ENCODE measurements at places on chromosomes 12 and 14.

- peak; percentile 61 for DNase-seq
Observed at GRCh38 chr12:123983822-123984485, 10.9 kb downstream of the ZNF664 start.

GRCh38 chr12:837548-837947 lies 85.2 kb downstream of the WNK1 start:
- DNase-seq, result no peak

- DNase-seq, result peak; percentile 21
Observed at GRCh38 chr12:388541-389141, 479 bp downstream of the KDM5A start.

- peak; percentile 12 for DNase-seq
Observed at GRCh38 chr14:91299121-91300115, 54.9 kb upstream of the GPR68 start.

DNA sequence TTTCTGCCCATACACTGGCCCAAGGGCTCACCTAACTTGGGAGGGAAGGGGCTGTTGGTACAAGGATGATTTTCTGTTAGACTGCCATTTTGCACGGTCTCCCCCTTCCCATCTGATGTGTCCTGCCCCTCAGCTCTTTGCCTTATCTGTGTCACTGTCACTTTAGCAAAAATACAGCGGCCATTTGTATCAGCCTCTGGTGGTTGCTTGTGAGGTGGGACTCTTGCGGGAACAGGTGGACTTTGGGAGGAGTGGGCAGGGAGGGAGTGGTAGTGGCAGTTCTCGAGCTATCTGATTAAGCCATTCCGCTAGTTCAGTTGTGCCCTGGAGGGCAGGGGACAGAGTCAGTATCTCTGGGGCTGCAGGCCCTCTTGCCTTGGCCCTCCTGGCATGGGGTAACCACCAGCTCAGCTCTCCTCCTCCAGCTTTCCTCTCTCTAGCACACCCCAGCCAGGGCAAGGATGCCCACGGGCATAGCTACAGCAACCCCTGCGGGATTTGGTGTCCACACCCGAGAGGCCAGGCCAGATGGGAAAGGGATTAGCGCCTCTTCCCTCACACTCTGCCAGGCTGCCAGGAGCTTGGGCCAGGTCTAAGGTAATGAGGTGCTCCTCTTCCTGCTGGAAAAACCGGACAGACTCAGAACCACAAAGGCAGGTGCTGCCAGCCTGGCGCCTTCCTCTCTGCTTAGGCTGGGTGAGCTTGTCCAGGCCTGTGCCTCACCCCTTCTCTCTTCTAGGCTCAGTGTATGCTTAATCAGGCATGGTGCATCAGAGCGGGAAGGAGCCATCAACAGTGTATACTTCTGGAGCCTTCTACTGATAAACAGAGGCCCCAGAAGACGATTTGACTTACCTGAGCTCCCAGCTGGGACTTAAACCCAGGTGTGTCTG lies 8.7 kb downstream of the SLC48A1 start:
- no peak for DNase-seq

GRCh38 chr12:46364300-46364696 lies 8.3 kb downstream of the SLC38A2 start:
- no peak for DNase-seq

DNA sequence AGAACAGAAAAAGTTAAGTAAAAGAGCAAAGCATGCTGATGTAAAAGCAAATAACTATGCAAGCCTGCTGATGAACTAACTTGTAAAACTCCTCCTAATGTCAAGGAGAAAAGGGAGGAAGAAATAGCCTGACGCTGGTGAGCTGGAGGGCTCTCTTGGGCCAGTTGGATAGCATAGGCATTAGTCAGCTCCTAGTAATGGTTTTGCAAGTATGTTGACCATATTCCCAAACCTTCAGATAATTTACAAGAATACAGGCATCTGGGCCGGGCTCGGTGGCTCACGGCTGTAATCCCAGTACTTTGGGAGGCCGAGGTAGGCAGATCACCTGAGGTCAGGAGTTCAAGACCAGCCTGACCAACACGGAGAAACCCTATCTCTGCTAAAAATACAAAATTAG lies 871.4 kb downstream of the C12orf50 start:
- peak; percentile 97 for DNase-seq

GRCh38 chr14:87097015-87097414 lies 896.0 kb downstream of the GALC start:
- peak; percentile 58 for DNase-seq

GRCh38 chr12:53074283-53074998 lies 4.7 kb downstream of the SPRYD3 start:
- no peak for DNase-seq

GRCh38 chr12:91219919-91220318 lies 37.3 kb upstream of the DCN start:
- no peak for DNase-seq

DNA sequence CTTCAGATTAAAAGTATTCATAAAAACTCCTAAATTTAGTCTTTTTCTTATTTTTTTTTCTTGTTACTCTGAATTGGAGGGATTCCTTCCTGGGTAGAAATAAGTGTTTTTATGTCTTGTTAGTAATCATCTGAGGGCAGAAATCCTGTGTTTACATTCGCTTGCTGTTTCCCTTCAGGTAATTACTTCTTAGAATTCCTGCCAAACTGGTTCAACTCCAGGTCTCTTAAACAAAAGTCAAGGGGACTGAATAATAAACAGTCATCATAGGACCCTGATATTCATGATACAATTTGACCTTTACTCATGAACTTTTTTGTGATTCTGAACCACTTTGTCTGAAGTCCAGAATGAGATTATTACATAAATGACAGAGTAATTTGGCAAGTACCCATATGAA lies 843.9 kb downstream of the FLRT2 start:
- DNase-seq, result no peak
